ENCODE measurements at places on chromosomes 5 and 9.
A peak's percentile ranks its signal among the peaks of the same experiment; 100 is the strongest.

- no peak for DNase-seq
Measured at GRCh38 chr9:91119142-91119541, 242.6 kb downstream of the AUH start.

DNA sequence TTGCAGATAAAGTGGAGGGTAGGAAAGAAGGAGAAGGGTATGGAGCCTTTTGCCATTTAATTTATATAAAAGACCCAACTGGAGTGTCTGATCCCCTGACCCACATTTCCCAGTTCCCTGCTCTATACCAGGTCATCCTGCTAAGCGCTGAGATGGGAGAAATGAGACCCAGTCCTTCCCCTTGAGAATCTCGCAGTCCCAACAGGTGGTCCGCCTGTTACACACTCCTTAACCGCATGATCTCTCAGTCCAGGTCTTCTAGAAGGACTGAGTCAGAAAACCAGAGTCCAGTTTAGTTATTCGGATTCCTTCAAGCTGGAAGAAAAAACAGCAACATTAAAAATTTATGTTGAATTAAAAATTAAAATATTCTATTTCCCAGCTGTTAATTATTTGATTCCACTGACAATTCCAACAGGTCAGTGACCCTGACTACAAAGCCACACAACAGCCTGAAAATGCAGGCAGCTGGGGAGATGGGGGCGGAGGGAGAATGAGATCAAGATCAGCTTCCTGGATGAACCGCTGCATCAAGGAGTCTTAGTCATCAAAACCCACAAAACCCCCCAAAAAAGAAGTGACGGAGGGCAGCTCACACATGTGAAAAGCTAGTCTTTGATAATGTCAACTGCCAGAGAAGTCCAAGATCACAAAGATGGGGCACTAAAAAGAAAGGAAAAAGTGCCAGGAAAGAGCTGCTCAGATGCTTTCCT is 44.0 kb downstream of the GGTA1 start:
- no peak for DNase-seq

GRCh38 chr9:133726401-133727276 is 11.5 kb downstream of the SARDH start:
- peak; percentile 46 for DNase-seq

- DNase-seq, result peak; percentile 29
Measured at GRCh38 chr9:81613002-81613812, 76.1 kb downstream of the TLE1 start.

DNA sequence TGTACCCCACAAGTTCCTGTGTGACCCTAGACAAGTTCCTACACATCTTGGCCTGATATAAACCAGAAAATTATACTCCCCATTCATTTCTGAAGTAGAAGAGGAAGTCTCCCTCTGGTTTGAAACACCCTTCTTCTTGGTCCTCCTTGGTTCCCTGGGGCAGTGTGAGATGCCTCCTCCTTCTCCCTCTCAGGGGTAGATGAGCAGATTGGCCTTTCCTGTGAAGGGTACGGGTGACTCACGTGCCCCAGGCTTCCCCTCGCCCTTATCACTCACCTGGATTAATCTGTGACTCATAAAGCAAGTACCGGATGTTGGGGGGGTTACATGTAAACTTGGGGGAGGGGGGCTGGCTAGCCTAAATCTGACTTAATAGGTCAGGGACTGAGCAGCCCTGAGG is 11.1 kb upstream of the AQP3 start:
- no peak for DNase-seq

GRCh38 chr5:149389552-149390495 is 10.7 kb upstream of the IL17B start:
- no peak for DNase-seq

DNA sequence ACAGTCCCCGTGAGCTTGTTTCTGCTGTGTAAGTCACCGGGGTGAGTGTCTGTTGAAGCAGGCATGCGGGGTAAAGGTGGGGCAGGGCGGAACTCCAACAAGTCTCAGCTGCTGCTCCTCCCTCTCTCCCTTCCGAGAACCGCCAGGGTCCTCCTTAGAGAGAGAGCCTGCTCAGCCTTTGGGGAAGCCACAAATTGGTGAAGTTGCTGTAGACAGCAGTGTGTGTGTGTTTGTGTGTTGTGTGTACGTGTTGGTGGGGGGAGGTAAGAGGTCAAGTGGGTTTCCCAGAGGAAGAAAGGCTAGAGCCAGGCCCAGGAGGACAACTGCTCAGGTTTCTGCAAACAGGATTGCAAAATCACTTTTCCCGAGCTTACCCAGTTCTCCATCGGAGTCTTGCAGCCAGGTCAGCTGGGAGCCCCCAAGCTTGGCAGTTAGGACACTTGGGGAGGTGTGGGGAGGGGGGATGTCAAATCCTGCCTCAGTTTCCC is 38.9 kb upstream of the DAB2IP start:
- no peak for DNase-seq

DNA sequence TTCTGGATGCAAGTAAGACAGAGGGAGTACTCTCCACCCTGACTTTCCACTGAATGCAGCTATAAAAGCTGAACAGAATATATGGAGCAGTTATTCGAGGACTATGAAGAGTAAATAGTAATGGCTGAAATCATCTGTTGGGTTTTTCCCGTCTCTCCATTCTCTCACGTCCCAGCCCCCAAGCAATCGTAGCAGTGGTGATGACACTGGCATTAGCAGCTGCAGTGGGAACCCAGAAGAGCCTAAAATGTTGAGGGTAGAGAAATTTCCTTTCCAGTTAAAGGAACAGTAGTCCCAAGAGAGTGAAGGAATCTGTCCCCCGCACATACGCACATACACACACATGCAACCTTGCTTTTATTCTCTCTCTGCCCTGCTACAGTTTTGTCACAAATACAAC is 33.2 kb downstream of the MED27 start:
- no peak for DNase-seq

GRCh38 chr5:94793113-94793815 is 174.8 kb downstream of the SLF1 start:
- DNase-seq, result no peak

DNA sequence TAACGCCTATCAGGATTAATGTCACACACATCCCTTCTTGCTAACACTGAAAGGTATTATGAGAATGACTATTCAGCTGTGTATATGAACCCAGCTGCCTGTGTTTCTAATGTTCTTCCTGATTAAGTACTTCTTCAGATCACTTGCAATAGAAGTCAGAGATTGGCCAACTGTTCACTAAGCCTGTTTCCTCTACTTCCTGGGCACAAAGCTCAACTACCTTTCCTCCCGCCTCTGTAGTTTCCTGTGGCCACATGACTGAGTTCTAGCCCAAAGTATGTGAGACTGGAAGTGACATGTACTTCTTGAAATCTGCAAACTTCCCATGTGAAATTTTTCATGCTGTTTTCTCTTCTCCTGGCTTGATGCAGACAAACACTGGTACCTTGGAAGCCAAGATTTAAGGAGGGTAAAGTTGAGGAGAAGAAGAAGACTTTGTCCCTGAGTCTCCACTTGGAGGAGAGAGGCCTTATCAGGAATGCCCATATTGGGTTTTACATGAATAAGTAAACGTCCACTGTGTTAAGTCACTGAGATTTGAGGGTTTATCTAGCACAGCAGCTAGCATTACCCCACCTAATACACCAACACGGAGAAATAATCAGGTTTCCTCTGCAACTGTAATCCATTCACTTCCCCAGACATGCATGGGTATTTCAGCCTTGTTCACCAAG is 58.6 kb downstream of the SLIT3 start:
- no peak for DNase-seq

GRCh38 chr9:121674952-121675351 is 23.5 kb downstream of the DAB2IP start:
- no peak for DNase-seq

DNA sequence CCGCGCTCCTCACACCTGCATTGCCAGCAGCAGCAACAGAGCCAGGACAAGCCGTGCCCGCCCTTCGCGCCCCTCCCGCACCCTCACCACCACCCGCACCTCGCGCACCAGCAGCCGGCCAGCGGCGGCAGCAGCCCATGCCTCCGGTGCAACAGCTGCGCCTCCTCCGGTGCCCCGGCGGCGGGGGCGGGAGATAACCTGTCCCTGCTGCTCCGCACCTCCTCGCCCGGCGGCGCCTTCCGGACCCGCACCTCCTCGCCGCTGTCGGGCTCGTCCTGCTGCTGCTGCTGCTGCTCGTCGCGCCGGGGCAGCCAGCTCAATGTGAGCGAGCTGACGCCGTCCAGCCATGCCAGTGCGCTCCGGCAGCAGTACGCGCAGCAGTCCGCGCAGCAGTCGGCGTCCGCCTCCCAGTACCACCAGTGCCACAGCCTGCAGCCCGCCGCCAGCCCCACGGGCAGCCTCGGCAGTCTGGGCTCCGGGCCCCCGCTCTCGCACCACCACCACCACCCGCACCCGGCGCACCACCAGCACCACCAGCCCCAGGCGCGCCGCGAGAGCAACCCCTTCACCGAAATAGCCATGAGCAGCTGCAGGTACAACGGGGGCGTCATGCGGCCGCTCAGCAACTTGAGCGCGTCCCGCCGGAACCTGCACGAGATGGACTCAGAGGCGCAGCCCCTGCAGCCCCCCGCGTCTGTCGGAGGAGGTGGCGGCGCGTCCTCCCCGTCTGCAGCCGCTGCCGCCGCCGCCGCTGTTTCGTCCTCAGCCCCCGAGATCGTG is 517 bp downstream of the KCNN2 start:
- no peak for DNase-seq

DNA sequence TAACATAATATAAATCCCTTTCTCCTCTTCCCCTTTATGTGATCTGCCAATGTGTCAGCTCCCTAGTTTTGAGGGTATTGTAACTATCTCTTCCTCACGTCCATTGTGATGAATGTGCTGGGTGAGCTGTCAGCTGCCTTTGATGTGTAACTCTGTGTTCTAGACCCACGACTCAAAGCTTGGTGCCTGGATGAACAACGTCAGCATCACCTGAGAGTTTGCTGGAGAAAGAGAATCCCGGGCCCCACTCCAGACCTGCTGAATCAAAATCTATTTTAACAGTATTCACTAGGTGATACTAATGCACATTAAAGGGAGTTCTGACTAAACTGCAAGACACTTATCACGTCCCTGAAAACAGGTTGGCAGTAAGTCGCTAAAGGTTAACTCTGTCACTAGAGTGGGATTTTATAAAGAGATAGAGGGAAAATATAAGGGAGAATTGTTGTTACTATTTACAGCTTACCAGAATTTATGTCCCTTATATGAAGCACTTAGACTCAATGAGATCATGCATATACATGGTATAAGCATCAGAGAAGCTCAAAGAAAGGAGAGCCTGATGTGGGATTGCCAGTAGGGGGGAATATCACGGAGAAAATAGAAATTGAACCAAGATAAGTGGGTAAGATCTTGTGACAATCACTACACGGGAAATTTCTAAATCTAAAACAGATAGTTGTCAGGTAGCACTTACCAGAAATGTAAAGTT is 423.8 kb upstream of the SLC30A5 start:
- DNase-seq, result no peak

DNA sequence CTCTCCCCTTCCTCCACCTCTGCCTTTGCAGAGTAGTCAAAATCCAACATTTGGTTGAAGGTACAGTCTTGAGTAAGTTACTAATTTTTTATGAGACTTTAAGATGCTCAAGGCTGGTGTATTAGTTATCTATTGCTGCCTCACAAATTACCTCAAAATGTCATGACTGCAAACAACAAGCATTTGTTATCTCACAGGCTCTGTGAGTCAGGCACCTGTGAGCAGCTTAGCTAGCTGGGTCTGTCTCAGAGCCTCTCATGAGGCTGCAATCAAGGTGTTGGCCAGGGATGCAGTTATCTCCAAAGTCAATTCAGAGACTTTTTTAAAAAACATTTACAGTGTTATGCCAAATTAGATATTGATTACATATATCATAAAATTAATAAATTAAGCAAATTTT is 371.3 kb upstream of the RGMB start:
- DNase-seq, result no peak

- no peak for DNase-seq
Measured at GRCh38 chr9:19255821-19256220, 25.3 kb downstream of the DENND4C start.

- no peak for DNase-seq
Measured at GRCh38 chr9:90325913-90326653, 316.5 kb downstream of the DIRAS2 start.

DNA sequence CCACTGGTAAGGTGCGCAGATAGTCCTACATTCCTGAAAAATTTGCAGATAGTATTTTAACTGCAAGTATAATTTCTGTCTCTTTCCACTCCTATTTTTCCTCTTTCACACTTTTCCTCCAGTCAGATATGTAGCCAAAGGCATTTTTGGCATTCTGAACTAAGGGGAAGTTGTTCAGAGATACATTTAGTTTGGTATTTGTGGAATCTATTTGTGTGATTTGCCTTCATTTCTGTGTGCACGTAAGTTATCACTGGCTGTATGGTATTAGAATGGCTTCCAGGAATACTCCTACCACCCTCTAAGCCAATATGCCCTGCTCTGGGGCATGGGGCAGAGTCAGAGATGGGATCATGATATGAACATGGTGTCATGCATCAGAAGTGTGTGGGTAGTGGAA is 45.8 kb upstream of the GRAMD2B start:
- no peak for DNase-seq

DNA sequence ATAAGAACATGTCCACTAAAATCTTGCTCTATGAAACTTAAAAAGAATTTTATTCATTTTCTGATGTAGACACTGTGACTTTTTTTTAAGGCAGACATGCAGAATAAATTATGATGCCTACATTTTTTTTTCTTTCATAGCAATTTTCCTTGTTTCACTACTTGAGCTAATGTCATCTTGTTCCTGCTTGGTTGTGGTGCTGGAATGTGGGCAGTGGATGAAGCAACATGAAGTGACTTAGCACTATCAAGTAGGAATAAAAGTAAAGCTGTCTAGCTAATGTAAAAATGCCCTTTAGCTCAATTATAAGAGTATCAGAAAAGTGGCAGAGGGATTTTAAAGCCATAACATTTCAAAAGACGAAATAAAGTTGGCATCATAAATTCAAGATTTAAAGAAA is 191.0 kb downstream of the ADAMTS6 start:
- no peak for DNase-seq

DNA sequence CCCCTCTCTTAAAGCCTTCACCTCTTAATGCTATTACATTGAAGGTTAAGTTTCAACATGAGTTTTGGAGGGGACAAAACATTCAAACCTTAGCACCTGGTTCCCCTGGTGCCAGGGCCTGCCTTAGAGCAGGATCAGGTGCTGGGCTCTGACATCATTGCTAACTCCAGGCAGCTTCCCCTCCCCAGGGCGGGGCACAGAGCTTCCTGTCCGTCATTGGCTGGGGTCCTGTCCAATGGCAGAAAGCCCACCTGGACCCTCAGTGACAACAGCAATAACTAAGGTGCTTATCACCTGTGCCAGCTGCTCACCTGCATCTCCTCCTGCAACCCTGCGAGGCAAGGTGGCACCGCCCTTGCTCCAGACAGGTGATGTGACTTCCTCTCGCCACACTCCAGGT is 177.4 kb downstream of the NSG2 start:
- DNase-seq, result no peak

- DNase-seq, result no peak
Measured at GRCh38 chr9:95316794-95317118, 753 bp downstream of the FANCC start.
